ENCODE measurements at places on chromosomes 1 and 21.

- no peak for DNase-seq
Measured at GRCh38 chr1:240803151-240803550, 191.2 kb upstream of the GREM2 start.

GRCh38 chr1:91891454-91891853 is 5.5 kb upstream of the TGFBR3 start:
- DNase-seq, result no peak

GRCh38 chr1:233016798-233017197 is 66.4 kb downstream of the NTPCR start:
- DNase-seq, result no peak

GRCh38 chr1:66300972-66301451 is 232.9 kb upstream of the SGIP1 start:
- no peak for DNase-seq

DNA sequence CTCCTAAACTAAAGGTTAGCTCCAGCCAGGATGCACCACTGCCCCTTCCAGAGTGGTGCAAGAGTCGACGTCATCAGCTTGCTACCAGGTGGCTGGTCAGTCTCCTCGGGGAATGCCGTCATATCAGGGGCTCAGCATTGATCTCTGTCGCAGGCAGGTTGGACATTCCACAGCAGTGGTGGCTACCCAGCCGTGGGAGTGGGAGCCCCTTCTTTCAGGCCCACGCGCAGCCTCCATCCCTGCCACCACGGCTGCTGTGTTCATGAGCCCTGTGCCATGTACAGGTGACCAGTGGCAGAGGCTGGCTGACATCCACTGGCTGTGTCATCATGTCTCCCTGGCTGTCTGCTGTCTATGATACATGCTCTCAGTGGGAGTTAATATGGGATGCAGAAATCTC is 25.5 kb downstream of the IL10RB start:
- DNase-seq, result no peak

- DNase-seq, result peak; percentile 57
Measured at GRCh38 chr1:246689409-246690008, 34.7 kb upstream of the SCCPDH start.

DNA sequence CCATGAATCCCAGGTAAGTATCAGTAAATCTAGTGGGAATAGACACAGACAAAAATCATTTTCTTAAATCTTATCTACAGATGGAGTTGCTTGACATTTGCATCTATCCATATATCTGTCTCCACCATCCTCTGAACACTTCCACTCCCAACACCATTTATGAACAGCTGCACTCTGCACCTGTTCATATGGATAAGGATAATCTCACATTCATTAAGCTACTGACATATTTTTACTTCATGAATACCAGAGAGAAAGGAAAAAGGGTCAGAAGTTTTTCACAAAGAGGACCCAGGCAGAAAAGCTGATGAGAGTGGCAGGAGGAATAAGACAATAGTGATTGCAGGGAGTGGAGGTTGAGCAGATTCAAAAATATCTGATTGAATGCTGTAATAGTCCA is 222.6 kb downstream of the DNAH14 start:
- no peak for DNase-seq

- DNase-seq, result no peak
Measured at GRCh38 chr1:88658419-88658818, 25.7 kb upstream of the PKN2 start.

GRCh38 chr1:33228935-33229487 is 27.3 kb upstream of the ZNF362 start:
- DNase-seq, result no peak

GRCh38 chr1:95679262-95679661 is 445.3 kb downstream of the RWDD3 start:
- no peak for DNase-seq
